ENCODE measurements at places on chromosomes 13 and 19.
A peak's percentile ranks its signal among the peaks of the same experiment; 100 is the strongest.

DNA sequence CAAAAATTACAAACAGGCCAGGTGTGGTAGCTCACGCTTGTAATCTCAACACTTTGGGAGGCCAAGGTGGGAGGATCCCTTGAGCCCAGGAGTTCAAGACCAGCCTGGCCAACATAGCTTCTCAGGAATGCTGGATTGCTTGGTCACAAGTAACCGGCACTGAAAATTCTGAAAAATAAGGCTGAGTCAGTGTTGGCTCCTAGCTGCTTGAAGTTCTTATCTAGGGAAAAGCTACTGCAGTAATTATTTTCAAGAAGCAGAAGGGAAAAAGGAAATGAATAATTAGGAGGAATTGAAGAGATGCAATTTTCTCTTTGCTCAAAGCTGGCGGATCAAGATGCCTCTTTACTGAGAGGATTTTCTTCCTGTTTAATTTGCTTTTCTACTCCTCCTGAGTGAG, 75.0 kb upstream of the GTF3A start:
- no peak for DNase-seq

- DNase-seq: no peak
Measured at GRCh38 chr19:49564616-49565045, 15.7 kb downstream of the NOSIP start.

DNA sequence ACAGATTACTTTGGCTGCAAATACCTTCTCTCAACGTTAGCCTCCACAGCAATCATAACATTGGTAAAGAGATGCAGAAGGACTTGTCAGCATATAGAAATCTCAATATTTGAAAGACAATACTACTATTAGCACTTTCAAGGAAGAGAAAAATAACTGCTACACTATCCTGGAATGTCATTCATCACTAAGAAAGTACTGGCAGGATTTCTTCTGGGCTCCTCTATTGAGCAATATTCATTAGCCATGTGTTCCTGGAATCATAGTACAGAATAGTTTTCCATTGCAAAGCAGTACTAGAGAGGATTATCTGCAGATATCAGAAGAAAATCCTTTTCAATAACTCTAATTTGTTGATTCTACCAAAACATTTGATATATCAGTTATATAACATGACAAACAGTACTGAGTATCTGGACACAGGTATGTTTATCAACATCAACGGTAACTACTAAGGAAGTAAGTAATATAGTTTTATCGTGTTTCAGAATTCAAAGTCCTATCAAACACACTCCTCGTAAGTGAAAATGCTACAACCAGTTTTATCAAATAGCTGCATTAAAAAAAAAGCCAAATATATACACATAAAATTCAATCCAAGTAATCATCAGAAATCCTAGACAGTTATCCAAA, 27.3 kb downstream of the INTS6 start:
- no peak for DNase-seq

- DNase-seq: peak; percentile 64
Measured at GRCh38 chr19:2648528-2648937, 54.0 kb downstream of the GNG7 start.

DNA sequence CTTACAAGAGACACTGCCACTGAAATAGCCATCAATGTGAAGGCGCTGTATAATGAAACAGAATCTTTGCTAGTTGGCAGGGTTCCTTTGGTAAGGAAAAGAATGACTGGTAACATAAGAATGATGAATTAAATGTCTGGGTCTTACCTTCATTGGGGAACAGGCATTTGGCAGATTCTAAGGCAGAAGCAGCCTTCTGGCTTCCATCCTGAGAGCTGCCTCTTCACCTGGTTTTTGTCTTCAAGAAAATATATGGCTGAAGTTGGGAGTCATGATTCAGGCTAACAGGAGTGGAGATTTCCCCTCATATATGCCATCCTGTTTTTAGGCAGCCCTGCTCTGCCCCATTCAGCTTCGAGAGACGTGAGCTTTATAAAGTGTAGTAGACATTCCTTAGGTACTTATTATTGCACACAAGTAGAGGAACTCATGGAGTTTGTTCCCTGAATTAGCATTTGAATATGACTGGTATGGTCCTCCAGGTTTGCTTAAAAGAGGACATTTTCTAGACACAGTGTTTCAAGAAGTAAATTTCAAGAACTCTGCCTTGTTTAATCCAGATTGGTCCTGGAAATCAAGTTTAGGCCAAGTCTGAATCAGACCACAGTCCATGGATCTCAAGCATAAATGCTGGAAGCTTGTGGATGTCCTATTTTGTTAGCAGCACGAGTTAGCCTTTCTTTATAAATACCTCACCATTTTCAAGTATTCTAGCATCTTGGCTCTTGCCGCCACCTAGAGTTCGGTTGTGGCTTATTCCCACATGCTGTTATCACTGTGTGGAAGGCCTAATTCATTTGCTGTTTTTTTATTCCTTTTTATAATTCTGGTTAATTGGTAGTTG, 56.2 kb upstream of the AKAP11 start:
- DNase-seq: no peak

GRCh38 chr13:44407891-44408290, 34.3 kb downstream of the SERP2 start:
- no peak for DNase-seq

GRCh38 chr19:2475018-2475701, 767 bp upstream of the GADD45B start:
- DNase-seq: no peak

- DNase-seq: no peak
Measured at GRCh38 chr13:95233026-95233635, 68.1 kb downstream of the ABCC4 start.

DNA sequence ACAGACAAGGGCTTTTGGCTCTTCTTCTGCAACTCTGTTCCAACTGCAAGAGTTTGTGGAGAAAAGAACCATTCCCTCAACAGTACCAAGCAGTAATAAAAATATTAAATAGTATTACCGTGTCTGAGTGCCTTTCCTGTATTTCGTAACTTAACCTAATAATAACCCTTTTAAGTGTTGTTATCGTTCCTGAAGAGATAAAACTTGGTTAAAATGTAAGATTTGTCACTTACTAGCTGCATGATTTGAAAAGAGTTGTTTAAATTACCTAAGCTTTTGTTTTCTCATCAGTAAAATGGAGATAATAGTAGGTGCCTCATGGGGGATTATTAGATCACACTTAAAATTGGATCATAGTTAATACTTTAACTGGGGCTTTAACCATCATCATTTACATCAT, 447.2 kb downstream of the GPC5 start:
- DNase-seq: no peak

- DNase-seq: peak; percentile 91
Measured at GRCh38 chr13:49247643-49248621, at the start of gene CDADC1. TSS of gene CDADC1 (plus strand) at chr13:49247925. CDS start at chr13:49248038, 113 bp downstream.

DNA sequence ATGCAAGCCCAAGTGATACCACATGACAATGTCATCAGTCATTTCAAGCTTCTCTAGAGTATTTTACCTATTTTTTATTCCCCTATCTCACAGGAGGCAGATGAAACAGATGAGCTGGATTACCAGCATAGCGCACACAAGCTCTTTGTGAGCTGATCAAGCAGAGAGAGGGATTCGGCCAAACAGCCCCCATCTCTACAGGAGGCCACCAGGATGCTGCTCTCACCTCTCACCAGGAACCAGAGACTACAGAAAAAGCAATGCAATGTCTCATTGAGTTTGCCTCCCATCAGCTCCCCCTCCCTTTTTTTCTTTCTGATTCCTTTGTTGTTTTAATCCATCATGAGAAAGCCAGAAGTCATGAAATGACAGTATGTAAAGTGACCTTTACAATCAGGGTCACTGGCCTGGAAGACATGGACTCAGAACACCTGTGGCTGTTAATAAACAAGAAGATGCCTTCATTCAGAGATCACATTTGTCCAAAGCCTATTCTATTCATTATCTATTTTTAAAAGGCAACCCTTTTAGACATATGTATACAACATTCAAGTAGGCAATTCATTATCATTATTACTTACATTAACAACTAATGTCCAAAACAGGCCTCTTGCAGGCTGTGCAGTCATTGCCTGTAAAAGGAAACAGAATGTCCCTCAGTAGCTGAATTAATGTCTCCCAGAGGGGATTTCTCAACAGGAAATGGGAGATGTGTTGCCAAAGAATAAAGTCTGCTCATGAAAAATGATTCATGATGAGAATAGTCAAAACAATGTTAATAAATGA, 656.6 kb downstream of the TBC1D4 start:
- no peak for DNase-seq

GRCh38 chr13:76848596-76848995, 37.6 kb downstream of the KCTD12 start:
- no peak for DNase-seq

GRCh38 chr19:21581646-21582240, 76.3 kb downstream of the ZNF429 start:
- no peak for DNase-seq

DNA sequence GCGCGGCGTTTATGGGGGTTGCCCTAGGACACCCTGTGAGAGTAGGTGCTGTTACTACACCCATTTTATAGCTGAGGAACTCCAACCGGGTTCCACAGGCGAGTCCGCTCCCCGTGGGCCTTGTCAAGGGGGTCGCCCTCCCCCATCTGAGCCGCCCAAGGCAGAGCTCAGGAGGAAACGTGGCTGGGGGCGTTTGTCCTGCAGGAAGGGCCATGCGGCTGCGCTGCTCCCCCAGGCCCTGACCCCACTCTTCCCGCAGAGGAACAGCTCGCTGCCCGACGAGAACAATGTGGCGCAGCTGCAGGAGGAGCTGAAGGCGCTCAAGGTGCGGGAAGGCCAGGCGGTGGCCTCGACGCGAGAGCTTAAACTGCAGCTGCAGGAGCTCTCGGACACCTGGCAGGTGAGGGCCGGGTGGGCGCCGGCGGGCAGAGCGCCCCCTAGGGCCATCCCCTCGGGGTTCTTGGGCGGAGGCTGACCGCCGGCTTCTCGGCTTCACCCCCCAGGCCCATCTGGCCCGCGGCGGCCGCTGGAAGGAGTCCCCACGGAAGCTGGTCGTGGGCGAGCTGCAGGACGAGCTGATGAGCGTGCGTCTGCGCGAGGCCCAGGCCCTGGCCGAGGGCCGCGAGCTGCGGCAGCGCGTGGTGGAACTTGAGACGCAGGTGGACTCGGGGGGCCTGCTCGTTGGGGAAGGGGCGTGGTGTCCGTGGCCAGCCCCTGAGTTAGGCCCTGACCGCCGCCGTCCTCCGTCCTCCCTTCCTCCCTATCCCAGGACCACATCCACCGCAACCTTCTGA, 12.4 kb downstream of the PRR36 start:
- DNase-seq: peak; percentile 44

GRCh38 chr13:110756219-110756631, 42.7 kb downstream of the ING1 start:
- DNase-seq: no peak

GRCh38 chr19:17555929-17556813, 722 bp downstream of the COLGALT1 start:
- DNase-seq: peak; percentile 38

GRCh38 chr13:39938596-39938995, 283.1 kb downstream of the COG6 start:
- no peak for DNase-seq

DNA sequence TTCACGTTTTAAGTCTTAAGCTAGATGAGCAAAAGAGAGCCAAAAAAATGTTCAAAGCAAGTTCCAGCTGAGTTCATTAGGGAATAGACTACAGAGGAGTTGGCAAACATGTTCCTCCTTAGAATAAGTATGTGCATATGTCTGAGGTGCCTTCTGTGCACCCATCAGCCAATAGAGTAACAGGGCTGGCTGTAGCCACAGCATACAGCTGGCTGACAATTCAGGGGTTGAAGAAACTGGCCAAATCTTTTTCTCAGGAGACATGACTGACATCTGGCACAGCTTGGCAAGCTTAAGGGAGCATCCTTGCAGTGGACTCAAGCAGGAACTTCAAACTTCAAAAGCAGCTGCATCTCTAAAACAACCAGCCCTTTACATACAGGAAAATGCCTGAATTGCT, 414.8 kb upstream of the PCDH20 start:
- DNase-seq: no peak

- no peak for DNase-seq
Measured at GRCh38 chr19:47650700-47651099, 41.8 kb downstream of the BICRA start.

DNA sequence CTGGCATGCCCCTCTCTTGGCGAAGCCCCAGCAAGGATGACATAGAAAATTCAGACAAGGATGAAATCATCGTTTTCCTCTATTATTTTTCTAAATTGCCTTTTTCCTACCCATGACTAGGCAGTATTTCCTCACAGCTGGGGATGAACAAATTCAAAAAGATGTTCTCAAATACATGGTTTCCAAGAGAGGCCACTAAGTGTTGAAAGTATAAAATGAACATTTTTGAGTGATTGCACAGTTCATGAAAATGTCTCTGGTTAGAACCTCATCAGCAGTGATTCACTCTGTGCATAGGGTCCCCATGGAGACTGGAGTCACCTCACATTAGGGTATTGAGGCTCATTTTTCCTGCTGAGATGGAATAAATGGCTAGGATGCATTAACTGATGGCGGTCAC, 373.7 kb downstream of the DNAJC15 start:
- DNase-seq: no peak

DNA sequence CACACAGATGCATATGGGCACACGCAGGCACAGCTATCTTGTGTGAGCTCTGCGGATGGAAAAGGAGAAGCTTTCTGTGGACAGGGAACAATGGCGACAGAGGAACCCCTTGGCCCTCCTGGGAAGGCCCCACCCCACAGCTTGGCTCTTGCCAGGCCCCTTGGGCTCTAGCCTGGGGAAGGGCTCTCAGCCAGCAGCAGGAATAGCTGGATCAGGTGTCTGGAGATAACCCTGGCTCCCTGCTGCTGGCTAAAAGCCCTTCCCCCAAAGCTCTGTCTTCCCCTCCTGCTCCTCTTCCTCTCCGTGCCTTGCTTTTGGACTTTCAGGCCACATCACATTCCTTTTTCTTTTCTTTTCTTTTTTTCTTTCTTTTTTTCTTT, 24.3 kb downstream of the CEBPA start:
- DNase-seq: no peak

DNA sequence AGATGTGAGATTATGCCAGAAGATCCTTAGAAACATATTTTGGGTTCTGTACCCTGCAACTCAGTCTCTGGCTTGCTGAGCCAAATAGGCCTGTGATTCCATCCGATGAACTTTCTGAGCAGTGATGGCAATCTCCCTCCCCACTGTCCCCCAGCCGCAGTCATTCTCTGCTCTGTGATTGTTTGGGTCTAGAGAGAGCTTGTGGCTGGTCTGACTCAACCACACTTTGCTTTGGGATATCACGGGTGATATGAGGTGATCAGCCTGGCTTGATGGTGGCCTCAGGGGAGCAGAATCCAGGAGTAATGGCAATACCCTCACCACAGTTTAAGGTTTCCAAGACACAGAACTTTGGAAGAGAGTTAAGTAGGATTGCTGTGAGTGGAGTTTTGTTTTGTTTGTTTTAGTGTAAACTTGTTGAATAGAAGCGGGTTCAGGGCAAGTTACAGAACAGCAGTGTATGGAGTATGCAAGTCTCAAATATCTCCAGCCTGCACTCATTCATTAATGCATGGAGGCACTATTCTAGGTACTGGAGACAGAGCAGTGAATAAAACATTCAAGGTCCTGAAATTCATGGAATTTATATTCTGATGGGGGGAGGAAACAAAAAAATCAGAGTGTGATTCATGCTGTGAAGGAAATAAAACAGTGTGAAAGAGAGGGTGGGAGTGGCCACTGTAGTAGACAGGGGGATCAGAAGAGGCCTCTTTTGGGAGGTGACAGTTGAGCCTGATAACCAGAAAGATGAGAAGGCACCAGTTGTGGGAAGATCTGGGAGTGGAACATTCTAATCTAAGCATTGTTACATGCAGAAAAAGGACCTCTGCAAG, 5.3 kb downstream of the SAMD4B start:
- no peak for DNase-seq
